ENCODE measurements at places on chromosomes 6 and 20.

DNA sequence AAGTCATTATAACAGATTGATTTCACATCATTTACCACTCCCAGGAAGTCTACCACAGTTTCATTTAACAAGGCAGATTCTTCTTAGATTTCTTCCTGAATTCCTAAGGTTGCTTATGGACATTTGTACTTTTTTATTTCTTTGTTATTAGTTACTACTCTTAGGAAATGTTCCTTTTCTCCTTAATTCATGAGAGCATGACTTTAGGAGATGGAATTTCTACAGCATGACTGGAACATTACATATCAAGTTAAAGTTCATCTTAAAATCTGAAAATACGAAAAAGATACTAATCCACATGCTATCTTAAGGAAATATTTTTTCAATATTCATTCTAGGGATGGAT lies 22.3 kb downstream of the CNKSR3 start:
- no peak for DNase-seq

DNA sequence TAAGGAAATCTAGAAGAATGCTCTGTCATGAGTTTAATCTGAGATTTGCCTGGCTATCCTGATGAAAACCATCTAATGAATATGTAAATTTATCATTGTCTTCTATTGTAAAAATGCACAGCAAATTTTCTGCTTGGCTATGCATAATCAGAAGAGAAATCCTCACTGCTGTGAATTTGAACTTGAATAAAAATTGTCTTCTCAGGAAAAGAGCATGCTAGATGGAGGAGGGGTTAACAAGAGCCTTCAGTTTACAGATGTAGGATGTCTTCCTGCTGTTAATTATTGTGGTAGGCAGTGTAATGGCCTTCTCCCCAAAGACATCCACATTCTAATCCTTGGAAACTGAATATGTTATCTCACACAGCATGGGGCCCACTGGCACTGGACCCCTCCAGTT lies 45.8 kb downstream of the ANKEF1 start:
- DNase-seq, result no peak

DNA sequence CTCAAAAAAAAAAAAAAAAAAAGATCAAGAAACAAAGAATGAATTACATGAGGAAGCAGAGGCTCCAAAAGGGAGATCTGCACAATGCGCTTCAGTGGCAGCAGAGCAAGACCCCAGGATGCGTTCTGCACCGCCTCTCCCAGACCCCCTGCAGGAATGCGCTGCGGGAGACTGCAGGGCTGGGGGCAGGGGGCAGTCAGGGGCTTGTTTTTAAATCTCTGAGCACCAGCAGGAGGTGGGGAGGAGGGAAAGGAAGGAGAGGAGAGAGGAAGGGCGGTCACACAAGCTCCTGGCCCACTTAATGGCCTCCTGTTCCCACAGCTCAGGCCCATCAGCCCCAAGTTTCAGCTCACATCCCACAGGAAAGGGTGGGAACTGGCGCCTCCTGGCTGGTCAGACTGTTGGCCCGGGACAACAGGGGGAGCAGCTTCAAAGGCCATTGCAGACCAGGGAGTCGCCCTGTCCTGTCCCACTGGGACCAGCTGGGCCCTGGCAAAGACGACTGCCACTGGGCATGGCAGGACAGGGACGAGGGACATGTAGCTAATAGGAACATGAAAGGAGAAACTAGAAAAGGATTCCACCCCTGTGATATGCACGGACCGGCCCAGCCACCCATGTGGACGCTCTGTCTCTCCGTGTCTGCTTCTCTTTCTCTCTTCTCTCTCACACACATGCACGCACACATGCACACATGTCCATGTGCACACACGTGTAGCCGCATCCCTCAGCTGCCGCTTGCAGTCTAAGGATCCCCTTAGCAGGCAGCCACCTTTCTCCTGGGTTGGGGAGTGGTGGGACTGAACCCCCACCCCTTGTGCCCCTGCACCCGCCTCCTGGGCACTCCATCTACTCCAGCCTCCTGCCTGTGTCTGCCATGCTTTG lies 34.7 kb downstream of the TFEB start:
- DNase-seq, result no peak

DNA sequence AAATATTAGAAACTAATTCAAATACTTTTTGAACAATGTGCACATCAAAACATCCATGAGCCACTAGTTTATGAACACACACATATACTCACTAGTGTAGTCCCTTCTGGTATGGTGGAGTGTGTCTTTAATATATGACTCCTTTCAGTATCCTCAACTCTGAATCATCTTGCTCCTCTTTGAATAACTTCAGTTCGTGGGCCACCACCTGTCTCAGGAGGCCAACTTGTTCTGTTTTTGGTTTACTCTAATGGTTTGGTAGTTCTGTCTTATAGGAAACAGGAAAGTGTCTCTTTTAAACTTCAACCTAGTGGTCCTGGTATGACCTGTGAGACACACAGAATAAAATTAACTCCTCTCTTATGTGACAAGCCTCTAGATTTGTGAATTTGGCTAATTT lies 55.6 kb downstream of the ZNF292 start:
- peak; percentile 23 for DNase-seq

GRCh38 chr6:141969201-141969600 lies 163.5 kb upstream of the GJE1 start:
- no peak for DNase-seq

- no peak for DNase-seq
Measured at GRCh38 chr6:142693441-142693840, 251.5 kb downstream of the HIVEP2 start.

GRCh38 chr6:25448965-25449538 lies 169.9 kb downstream of the CARMIL1 start:
- DNase-seq, result no peak

DNA sequence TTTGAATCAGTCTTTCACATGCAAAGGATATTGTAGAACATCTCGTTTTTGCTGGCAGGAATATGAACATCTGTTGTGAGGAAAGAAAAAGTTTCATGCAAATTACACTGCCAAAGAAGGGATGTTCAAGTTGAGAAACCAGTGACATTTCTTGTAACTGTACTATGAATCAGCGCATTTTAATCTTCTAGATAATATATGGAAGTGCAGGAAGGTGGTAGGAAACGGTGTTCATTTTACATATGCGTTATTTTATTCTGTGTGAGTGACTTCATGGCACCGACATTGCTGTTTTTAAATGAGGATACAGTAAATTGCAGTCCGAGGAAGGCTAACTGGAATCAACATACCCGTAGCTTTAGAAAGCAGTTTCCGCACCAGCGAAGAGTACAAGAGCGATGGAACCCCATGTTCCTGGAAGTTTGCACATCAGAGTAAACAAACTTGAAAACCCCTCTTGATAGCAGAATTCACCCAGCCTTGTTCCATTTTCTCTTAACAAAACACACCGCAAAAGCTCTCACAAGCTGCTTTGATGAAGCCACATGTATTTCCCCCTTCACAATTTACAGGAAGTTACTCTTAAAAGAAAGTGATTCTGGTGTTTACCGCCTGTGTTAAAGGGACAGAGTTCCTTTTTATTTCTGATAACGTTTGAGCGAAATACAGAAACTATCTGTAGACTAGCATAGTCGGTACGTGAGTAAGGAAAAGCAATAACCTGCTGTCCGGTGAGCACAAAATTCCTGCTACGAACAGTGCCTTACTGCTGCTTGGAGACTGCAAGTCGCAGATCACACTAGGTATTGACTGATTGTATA lies 11.5 kb downstream of the PRDM1 start:
- peak; percentile 43 for DNase-seq

- no peak for DNase-seq
Measured at GRCh38 chr6:169386411-169387057, 132.9 kb upstream of the THBS2 start.

DNA sequence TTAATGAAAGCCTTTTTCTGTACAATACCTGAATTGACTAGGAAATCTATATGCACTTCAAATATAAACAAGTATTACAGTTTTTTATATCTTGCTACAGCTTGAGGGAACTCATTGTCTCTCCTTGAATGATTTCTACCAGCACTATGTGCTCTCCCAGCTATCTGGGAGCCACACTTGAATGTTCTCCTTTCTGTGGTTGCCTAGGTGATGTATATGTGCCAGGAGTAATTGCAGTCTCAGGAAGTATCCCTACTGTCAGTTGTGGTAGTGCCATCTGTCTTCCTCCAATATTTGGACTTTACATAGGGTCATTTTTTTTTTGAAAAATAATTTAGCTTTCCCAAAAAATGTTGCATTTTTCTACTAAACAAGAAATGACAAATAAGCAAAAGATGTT lies 288.0 kb upstream of the PLCB4 start:
- DNase-seq, result no peak

DNA sequence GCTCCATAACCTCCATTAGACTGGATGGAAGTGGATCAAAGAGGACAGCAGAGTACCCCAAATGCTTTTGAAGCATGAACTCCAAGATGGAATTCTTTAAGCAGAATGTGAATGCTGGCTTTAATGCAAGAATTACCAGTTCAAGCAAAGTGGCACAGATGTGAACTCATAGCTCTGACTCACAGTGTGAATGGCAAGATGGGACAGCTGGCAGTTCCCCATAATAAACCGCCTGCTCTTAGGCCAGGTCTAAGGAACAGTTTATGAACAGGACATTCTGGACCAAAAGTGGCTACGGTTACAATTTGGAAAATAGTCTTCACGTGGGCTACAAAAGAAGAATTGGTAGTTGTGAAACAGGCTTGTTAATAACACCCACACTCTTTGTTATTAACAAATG lies 76.5 kb downstream of the SPTLC3 start:
- no peak for DNase-seq

DNA sequence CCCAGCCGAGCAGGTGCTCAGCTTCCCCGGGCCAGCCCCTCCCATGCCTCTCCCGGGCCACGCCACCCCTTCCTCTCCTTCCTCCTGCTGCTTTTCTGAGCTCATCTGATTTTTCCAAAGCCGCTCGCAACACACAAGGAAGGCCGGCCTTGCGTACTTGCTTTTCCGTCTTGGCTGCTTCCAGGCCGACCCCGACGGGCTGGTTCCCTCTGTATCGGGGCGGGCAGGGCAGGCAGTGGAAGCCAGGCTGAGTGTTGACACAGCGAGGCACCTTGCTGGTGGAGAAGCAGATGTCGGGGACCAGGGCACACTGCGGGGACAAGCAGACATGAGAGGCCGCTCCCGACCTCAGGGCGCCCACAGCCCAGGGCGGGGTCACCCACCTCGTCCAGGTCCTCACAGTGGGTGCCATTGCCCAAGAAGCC lies 21.1 kb downstream of the THBS2 start:
- no peak for DNase-seq

DNA sequence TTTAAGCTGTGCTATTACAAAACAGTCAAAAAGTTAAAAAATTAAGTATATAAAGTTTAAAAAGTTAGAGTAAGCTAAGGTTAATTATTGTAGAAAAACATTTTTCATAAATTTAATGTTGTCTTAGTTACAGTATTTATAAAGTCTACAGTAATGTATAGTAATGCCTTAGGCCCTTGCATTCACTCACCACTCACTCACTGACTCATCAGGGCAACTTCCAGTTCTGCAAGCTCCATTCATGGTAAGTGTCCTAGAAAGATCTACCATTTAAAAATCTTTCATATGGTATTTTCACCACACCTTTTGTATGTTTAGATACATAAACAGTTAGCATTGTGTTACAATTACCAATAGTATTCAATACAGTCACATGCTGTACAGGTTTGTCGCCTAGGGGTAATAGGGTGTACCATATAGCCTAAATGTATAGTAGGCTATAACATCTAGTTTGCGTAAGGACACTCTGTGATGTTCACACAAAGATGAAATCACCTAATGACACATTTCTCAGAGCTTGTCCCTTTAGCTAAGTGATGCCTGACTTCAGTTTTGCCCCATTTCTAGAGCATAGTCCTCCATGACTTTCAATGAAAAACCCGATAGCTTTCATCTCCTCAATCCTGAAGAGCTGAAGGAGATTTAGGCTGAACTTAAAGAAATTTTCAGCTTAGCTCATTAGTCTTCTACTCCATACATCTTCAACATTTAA lies 14.9 kb upstream of the HLA-DRA start:
- DNase-seq, result no peak

DNA sequence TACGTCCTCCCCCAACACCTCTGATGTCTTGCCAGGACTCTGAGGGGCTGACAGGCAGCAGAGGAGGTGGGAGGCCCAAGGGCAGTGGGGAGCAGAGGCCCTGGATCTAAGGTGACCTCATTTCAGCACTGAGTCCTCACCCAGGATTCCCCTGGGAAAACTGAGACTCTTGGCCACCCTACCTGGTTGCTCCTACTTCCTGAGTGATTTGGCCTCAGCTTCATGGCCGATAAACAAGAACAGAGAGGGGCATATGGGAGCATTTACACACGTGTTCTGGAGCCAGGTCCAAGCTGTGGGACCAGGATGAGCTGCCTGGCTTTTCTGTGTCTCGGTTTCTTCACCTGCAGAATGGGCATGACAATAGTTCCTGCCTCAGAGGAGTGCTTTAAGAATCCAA lies 133.8 kb downstream of the ANKRD60 start:
- DNase-seq, result no peak
